ENCODE measurements at places on chromosomes 3 and 15.

DNA sequence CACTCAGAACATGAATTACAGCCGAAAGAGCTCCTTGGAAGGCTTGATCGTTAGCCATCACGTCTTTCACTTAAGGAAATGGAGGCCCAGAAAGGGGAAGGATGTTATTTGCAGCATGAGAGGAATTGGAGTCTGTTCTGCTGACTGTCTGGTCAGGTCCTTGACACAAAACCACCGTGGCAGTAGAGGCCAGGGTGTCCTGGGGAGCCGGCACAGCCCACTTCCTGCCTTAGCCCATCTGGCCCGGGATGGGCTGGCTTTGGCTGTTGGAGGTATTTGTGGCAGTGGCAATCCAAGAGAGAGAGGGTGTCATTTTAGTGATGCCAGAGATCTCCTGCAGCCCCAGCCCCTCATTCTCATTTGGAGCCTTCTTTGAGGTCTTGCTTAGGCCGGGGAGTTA is 37.4 kb downstream of the ST6GAL1 start:
- DNase-seq: no peak

DNA sequence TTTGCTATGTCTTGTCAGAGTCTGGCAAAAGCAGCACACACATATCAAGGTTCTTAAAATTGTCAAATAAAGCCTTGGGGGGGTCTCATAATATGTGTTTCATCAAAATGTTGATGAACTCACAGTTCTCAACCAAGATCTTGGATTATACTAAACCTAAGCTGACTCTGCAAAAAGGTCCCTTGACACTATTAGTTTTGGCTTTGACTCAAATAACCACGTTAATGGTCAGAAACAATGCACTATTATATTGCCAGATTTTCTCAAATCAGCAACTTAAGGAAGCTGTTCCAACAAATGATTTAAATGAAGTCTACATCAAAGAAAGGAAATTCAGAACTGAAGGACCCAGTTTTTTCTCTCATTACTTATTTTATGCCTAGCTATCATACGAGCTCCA is 1063.9 kb downstream of the ROBO1 start:
- no peak for DNase-seq

- DNase-seq: no peak
Measured at GRCh38 chr3:5140230-5140621, 18.1 kb downstream of the ARL8B start.

DNA sequence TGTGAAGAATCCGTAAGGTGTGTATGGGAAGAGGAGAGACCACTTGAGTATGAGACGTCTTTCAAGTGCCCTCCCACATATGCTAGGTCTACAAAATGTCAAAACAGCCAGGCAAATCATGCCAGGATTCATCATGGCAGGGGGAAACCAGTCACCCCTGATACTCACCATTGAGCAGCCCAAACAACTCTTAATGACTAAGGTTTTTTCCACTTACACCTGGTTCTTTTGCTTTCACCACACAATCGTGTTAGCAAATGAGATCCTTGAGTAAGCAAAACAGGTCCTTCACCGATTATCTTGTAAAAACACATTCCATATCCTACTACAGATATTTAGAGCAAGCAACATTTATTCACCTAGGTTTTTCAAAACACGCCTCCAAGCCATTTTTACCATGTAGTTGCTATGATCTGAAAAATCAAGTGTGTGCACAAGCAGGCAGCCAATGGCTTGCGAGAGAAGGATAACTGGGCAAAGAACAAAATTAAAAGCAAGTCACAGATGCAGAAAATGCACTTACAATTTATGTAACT is 177.5 kb upstream of the LPP start:
- DNase-seq: peak; percentile 32

DNA sequence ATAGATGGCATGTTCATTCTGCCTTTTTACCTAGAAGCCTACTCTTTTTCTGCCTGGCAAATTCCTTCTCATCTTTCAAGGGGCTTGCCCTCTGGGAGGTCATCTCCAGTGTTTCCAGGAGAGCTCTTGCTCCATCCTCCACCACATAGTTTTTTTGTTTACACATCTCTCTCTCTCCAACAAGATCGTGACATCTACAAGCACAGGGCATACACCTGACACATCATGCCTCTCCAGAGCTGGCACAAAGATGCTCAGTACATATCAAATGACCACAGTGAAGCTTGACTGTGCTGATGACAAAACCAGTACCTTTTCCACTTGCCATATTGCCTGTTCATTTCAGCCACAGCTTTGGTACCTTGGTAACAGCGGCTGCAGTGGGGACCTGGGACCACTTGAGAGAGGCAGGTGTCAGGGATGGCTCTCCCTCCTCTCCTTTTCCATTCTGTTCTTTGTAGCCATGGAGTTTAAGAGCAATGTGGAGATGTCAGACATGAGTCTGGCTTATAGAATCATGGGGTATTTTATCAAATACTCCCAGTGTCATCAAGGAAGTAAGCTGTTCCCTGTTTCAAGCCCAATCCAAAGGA is 15.4 kb downstream of the ALPK3 start:
- no peak for DNase-seq

GRCh38 chr3:58562498-58562897 is 14.7 kb downstream of the FAM107A start:
- no peak for DNase-seq

Measured in activated CD4-positive, alpha-beta T cell treated with anti-CD3 and anti-CD28 coated beads, Interleukin-2, amount 50 U/mL, for 4 hours (primary cell).